ENCODE measurements at places on chromosomes 1 and 21.

GRCh38 chr1:21762022-21762404, 20.9 kb downstream of the USP48 start:
- no peak for DNase-seq

GRCh38 chr1:48697066-48697707, 79.5 kb downstream of the BEND5 start:
- DNase-seq = no peak

DNA sequence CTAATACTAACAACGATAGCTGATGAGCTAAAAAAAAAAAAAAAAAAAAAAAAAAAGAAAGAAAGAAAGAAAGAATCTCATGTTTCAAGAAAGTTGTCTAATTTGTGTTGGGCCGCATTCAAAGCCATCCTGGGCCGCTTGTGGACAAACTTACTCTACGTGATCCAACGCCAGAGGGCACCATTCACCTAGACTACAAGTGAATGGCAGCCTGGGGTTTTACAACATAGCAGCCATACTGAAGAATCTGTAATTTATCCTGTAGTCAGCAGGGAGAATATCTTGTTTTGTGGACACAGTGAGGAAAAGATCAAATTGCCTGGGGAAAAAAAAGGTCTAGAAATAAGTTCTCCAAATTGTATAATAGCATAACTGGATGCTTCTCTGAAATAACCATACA, 47.0 kb downstream of the CYP2J2 start:
- peak; percentile 45 for DNase-seq

- DNase-seq = no peak
Observed at GRCh38 chr1:231679109-231679508, 52.5 kb downstream of the DISC1 start.

DNA sequence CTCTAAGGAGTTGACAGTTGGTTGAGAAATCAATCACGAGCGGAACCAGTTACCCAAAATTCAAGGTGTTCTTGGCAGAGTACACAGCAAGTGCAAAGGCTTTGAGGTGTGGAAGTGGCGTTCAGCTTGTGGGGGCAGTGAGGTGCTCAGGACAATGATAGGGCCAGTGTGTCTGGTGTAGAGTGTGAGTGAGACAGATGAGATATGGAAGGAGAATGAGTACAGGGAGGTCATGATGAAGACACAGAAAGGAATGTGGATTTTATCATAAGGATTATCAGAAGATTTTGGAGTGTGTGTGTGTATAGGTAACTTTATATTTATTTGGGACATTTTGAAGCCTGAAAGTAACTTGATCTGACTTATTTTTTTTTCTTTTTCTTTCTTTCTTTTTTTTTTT, 40.9 kb downstream of the IFI44 start:
- DNase-seq = no peak

DNA sequence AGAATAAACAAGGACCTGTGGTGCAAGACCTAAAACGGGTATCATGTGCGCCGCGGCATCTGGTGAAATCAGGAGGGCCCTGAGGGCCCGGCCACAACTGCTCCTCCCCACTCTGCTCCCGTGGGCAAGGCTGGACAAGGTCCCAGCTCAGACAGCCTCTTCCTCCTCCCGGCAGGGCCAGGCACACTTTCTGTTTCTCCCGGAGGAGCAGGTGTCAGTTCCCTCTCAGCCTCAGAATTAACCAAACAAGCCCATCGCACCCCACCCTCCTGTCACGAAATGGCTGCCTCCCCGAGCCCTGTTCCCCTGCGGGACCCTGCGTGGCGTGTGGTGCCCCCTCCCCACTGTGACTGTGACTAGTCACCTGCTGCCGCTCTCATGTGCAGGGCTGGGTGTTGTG, 15.2 kb downstream of the PTTG1IP start:
- DNase-seq = no peak

DNA sequence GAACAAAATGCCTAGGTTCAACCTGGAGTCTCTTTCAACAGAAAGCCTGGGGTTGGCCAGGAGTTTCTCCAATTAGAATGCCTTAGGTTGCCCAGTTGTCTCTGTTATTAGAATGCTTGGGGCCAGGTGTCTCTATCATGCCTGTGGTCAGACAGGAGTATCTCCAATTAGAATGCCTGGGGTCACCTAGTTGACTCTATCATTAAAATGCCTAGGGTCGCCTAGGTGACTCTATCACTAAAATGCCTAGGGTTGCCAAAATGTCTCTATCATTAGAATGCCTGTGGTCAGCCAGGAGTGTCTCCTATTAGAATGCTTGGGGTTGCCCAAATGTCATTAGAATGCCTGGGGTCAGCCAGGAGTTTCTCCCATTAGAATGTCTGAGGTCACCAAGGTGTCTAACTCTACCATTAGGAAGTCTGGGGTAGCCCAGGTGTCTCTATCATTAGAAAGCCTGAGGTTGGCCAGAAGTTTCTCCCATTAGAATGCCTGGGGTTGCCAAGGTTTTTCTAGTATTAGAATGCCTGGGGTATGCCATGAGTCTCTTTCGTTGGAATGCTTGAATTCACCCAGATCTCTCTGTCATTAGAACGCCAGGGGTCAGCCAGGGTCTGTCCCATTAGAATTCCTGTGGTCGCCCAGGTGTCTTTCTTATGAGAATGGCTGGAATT, 57.9 kb downstream of the RNF187 start:
- no peak for DNase-seq

GRCh38 chr1:90359994-90360393, 357.1 kb downstream of the BARHL2 start:
- no peak for DNase-seq

GRCh38 chr1:46179138-46180081, 3.1 kb upstream of the P3R3URF start:
- DNase-seq = peak; percentile 66

DNA sequence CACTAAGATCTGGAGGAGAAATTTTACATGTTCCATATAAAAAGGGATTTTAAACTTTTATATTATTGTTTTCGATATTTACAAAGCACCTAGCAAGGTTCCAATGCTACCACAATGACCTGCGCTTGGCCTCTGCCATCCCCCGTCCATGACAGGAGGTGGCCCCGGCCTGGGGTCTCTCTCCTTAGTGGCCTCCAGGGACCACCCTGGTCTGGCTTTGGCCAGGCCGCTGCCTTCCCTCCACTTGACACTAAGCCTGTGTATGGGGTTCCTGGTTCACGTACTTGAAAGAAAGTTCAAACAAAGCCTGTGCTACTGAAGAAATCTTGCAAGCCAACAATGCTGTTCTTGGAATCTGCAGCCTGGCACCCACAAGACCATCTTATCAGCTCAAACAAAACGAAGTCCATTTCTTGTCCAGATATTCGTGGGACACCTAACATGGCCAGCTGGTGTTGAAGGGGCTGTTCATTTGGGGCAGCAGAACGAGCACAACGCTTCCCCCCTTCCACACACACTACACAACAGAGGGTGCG, 12.8 kb downstream of the PRDM15 start:
- DNase-seq = no peak

DNA sequence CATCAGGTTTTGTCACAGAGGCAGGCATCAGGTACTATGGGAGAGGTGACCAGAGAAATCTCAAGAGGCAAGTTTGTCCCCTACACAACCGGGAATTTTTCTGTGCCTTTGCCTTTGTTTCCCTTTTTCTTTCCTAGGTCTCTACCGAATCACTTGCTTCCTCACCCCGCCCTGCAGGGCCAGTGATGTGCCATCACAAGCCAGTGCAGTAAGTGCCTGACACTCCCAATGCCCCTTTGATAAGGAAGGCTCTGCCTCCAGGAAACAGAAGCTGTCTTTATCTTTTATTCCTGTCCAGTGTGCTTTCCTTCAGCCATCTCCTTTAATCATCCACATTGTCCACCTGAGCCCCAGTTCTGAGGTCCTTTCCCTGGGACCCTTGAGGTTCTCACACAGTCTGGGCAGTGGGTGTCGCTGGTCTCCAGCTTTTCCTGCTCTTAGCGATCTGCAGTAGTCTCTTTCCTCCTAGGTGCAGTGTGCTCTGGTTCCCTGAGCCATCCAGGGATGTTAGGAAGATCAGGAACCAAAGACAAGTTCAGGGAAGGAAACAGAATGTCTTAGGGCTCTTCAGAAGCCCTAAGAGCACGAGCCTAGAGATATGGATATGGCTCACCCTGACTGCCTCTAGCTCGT, 36.6 kb downstream of the GJA5 start:
- no peak for DNase-seq

GRCh38 chr1:93448292-93448982, 519 bp downstream of the FNBP1L start:
- DNase-seq = peak; percentile 8

DNA sequence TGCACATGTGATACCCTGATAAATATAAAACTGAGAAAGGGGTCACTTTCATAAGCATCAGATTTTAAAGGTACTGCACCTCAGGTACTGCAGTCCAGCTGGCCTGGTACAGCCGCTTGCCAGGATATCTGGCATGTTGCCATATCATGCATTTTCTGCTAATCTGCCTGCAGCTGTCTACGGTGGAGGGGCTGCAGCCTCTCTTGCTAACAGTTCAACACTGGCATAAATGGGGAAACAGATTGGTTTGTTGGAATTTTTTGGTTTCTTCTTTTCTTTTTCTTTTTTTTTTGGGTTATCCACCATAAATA, 71.5 kb downstream of the MIS18A start:
- no peak for DNase-seq

DNA sequence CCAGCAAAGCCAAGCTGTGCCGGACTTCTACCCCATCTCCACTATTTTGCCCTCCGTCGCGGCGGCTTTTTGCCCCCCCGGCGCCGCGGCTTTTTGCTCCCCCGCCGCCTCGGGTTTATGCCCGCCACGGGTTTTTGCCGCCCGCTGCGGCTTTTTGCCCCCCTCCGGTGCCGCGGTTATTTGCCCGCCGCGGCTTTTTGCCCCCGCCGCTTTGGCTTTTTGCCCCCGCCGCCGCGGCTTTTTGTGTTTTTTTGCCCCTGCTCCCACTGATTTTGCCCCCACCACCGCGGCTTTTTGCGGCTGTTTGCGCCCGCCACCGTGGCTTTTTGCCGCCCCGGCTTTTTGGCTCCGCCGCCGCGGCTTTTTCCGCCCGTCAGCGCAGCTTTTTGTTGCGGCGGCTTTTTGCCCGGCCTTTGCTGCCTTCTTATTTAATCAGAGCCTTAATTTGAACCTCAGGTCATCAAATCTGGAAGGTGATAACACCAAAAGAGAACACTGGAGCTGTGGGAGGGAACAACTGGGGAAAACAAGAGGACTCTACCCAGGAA, 106.0 kb downstream of the TPTE start:
- DNase-seq = no peak

- DNase-seq = no peak
Observed at GRCh38 chr1:147834810-147835209, 67.8 kb upstream of the GJA8 start.

DNA sequence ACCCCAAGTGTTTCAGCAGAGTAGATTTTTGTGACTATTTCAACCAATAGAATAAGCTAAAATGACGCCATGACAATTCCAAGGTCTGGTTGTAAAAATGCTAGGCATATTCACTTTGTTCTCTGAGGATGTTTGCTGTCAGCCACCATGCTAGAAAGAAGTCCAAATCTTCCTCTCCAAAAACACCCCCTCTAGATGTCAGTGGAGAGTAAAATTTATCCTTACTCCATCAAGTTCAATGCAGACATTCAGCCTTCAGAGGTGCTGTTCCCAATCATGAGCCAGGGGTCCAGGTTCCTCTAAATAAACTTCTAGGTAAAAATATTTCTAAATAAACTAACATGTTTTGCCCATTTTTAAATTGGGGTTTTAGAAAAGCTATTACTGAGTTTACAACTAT, 395.4 kb upstream of the ADAMTS5 start:
- no peak for DNase-seq

DNA sequence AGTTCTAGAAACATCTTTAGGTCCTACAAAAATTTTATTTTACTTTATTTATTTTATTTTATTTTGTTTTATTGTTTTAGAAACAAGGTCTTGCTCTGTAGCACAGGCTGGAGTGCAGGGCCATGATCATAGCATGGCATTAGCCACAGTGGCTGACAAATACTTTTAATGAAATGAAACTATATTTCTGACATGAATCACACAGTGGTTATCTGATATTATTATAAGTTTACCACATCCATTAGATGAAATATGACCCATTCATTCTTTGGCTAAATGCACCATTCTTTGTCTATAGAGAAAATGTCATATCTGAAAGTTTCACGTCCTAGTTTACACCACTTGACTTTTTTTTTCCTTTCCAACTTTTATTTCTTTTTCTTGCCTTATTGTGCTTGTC, 613.4 kb upstream of the ADAMTS5 start:
- DNase-seq = peak; percentile 50

DNA sequence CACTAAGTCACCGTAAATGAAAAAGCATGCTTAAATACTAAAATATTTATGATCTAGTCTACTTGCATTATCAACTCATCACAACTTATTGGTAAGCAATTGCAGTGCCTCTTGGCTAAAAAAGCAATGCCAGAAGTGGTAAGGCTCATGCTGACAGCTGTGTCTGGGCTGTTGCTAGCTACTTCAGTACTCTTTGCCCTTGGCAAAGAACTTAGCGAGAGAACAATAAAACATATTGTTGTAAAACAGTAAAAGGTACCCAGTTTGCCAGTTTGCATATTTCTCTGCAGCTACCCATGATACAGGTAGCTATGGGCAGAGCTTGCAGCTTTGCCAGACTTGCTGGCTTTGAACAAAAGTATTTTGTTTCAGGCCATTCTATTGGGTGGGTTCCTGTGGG, 73.1 kb downstream of the ATP6V1G3 start:
- peak; percentile 2 for DNase-seq

- peak; percentile 10 for DNase-seq
Observed at GRCh38 chr1:75632350-75632949, 21.5 kb upstream of the SLC44A5 start.

- no peak for DNase-seq
Observed at GRCh38 chr1:208202333-208202995, 41.7 kb downstream of the PLXNA2 start.

DNA sequence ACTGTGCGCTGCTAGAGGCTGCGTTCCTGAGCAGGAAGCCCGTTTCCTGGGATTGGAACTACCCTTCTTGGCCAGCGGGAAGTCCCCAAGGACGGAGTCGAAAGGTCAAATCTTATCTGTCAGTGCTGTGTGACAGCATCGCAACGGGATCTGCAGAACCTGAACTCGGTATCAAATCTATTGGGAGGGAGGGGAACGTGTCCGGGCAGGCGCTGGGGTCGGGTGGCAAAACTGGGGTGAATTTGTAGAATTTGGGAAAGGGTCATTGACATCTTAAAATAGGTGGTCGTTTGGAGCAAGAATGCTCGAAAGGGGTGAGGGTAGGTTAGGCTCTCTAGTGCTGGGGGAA, 725 bp upstream of the ARPC5 start:
- no peak for DNase-seq
